ENCODE measurements at places on chromosomes 1 and 21.

GRCh38 chr1:23704834-23705495 is 13.4 kb downstream of the RPL11 start:
- DNase-seq, result no peak

GRCh38 chr1:26127235-26128163 is 15.9 kb downstream of the PDIK1L start:
- DNase-seq, result no peak

- no peak for DNase-seq
Observed at GRCh38 chr21:27582948-27583430, 616.1 kb upstream of the ADAMTS5 start.

- DNase-seq, result no peak
Observed at GRCh38 chr1:11559591-11559970, 80.6 kb downstream of the DISP3 start.

DNA sequence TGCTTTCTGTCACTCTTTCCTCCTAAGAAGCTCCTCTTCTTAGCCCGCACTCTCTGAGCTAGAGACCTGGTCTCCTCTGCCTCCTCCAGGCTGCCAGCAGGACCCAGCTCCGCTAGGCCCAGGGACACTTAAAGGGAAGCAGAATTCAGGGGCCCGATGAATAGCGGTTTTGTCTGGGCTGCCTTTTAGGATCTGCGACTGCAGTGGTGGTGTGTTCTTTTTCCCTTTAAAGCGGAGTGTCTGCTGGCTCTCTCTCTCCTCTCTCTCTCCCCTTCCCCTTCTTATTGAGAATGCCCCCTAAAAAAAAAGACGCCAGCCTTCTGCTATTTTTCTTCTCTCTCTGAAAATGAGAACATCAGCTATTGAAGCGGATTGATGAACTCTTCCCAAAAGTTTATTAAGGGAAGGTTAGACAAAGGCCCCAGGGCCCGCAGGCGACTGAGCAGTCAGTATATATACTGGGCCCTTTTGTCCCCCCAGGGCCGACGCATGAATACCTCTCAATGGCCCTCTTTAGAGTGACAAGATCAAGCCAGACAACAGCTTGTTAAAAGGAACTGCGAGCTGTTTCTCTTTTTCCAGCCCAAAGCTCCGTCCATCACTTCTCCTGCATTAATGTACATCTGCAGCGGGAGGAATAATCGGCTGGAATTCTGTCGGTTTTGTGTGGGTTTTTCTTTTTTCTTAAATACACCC is 27.0 kb downstream of the PAX7 start:
- no peak for DNase-seq

- no peak for DNase-seq
Observed at GRCh38 chr1:70061231-70061630, 144.1 kb downstream of the LRRC40 start.
